ENCODE measurements at places on chromosomes 6 and 20.

DNA sequence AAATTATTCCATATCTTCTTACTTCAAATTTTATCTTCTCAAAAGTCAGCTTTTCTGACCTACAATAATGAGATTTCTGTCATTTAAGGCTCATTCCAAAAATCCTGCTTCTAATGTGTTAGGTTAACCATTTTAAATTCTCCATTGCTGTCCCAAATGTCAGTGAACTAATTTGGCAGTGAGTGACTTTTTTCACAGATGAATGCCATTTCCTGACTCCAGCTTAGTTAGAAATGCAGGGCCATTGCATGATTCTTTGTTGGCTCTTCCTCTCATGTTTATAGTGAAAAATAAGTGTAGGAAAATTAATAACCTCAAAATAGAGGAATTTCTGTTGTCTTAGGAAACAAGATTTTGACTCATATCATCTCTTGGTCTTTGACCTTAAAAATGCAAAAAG lies 44.1 kb downstream of the VIP start:
- DNase-seq: no peak

- no peak for DNase-seq
Measured at GRCh38 chr20:19079536-19080299, 132.7 kb upstream of the SLC24A3 start.

DNA sequence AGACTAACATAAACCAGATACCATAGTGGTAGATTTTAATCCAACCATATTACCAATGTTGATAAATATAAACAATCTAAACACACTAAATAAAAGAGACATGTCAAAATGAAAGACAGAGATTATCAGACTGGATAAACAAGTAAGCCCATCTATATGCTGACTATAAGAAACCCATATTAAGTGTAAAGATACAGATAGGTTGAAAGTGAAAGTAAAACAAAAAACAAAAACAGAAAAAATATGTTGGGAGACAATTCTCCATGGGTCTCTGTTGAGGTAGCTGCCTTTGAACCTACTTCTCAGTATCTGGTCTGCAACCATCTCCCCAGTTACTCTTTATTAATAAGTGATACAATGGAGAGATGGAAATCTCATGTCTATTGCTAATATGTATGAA lies 21.2 kb downstream of the REV3L start:
- no peak for DNase-seq

DNA sequence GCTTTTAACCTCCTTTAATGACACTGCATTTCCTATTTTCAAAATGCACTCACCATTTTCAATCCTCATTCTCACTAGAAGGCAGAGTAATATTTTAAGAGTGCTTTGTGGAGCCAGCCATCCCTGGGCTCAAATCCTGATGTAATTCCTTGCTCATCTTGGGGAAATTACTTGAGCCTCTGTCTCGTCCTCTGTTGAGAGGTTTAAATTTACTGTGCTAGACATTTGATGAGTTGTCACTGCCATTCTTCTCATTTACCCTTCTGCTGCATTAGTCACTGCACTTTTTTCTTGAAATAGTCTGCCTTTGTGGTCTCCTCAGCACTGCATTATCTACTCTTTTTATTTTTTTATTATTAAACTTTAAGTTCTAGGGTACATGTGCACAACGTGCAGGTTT lies 150.0 kb upstream of the HDDC2 start:
- DNase-seq: no peak

GRCh38 chr6:110325197-110325596 lies 33.0 kb downstream of the METTL24 start:
- no peak for DNase-seq

DNA sequence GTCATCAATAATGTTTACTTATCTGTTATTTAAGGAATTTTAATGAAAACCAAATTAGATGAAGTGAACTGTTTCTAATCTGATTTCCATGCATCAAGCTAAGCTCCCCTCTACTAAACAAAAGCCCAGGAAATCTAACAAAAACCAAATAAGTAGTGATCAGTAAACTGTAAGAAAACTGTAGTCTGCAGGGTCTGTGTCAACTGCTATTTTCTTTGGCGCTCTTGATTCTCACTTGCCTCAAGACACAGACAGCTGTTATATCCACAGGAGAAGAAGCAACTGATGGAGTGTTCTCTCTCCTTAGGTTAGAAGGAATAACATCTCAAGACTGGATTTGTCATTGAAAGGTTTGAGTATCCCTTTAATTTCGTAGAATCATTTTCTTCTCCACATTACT lies 293.5 kb downstream of the PHF3 start:
- DNase-seq: no peak

Data from stimulated activated CD4-positive, alpha-beta T cell treated with anti-CD3 and anti-CD28 coated beads, Interleukin-1b, Interleukin-23, amount 100 ng/mL, for 4 hours (primary cell).